Stimulated activated CD4-positive, alpha-beta T cell treated with anti-CD3 and anti-CD28 coated beads, Interleukin-2, amount 100 ng/mL, for 24 hours (primary cell): ENCODE measurements at places on chromosomes 11 and 22.

GRCh38 chr22:45429424-45429823, 15.9 kb downstream of the RIBC2 start:
- DNase-seq = no peak

DNA sequence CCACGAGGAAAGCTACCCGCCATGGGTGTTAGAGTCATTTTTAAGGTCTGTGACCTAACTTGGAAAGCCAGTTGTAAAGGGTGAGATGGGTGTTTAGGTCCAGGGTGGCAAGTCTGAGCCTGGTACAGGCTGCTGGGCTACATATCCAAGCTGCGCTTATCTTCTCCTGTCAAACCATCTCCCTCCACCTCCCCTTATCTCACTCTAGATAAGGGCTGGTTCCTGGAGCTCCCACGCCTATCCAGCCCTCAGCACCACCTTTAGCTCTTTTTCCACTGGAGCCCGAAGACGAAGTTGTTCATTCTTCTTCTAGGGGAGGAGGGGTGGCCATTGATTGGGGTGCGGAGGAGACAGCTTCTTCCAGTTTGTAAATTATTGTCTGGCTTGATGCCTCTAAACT, 48.5 kb downstream of the MICAL2 start:
- DNase-seq = no peak

DNA sequence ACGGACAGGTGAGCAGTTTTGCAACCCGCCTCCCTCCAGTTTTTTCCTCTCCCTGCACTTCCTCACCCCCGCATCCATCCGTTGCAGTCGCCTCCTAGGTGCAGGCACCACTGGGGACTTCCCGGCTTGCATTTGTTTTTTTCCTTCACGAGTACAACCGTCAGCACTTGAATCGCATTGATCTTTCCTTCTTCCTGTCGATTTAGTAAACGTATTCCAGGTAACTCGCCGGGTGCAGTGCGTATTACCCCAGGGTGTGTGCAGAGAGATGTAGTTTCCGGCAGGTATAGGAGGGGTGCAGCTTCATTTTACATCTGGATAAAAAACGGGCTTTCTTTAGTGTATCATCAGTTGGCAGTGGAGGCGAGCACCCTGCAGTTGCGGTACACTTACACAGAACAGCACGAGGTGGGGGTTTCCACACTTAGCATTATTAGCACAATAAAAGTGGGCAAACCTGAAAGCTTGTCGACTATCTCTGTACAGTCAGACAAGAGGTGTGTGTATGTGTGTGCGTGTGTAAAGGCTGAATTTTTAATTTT, at the start of gene SORL1-AS1:
Gene SORL1-AS1 (minus strand): TSS at position 359 of the 542 bp plus-strand sequence.
- DNase-seq = peak; percentile 70

- DNase-seq = no peak
Measured at GRCh38 chr11:83192606-83193245, 786 bp upstream of the ANKRD42 start.

DNA sequence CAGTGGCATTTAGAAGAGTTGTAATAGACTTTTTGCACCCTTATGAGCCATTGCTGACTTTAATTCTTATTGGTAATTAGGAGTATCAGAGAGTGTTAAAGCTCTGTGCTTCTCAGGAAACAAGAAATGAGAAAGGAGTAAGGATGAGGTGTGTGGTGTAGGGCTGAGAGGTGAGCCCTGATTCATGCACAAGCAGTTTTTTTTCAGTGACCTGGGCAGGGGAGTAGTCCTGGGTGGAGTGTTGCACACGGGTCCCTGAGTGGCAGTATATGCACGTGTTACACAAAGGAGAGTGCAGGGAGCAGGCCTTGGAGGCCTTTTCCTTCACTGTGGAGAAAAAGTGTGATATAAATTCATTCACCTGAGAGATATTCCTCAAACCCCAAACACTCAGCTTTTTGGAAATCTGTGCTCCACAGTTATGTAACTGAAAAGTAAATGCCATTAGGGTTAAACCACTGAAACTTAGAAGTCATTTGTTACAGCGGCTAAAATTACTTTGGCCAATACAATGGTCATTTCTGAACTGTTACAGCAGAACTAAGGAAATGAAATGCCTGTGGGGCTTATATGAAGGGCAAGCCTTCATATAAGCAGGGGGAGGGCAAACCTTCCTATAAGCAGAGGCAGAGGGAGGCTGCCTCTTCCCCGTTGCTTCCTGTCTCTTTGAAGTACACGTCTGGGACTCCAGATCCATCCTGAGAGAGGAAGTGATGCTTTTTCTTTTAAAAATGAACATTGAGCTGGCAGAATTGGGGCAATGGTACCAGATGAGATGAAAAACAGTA, 62.6 kb upstream of the OLFML1 start:
- DNase-seq = no peak

DNA sequence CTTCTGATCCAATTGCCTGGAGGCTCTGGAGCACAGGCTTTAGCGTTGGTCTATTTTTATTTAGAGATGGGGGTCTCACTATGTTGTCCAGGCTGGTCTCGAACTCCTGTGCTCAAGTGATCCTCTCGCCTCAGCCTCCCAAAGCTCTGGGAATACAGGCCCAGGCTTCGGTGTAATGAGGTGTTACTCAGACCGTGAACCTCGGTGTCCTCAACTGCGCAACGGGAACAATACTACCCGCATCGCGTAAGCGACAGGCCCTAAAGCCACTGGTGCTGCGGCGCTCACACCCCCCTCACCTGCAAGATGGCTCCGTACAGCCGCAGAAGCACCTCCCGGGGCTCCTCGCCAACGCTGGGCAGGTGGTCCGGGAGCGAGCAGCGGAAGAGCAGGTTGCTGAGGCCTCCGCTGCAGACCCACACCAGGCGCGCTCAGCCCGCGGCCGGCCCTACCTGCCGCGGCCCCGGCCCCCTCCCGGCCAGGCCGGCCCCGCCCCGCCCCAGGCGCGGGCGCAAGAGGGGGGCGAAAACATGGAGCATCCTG, 628 bp downstream of the CHKB start:
- no peak for DNase-seq

GRCh38 chr11:118275176-118275575, 11.1 kb upstream of the MPZL2 start:
- DNase-seq = no peak

GRCh38 chr11:11965656-11966353, 42.6 kb downstream of the DKK3 start:
- DNase-seq = no peak

GRCh38 chr11:120168960-120169681, 31.2 kb upstream of the TRIM29 start:
- peak; percentile 68 for DNase-seq

DNA sequence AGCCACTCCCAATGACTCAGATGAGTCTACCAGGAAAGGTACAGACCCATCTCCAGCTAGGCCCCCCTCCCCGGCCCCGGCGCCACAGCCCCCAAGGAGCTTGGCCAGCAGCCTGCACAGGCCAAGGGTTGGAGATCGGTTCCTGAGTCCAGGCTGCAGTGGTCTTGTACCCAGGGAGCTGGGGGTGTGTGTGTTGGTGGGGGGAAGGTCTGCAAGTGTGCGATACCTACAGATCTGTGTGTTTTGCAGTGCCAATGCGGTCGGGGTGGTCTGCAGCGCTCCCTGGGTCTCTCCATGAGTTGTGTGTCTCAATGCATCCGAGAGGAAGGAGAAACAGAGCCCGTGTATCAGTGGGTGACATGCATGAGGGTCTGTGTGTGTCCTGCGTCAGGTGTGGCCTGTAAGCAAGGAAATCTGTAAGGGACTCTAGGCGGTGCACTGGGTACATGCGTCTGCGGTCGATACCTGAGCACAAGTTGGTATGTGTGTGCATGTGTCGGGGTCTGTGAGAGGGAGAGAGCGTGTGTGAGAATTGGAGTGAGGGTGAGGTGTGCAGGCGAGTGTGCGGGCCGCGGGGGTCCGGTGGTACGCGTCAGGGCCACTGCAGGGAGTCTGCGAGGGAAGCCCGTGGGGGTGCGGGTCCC, 645 bp downstream of the CDC42BPG start:
- no peak for DNase-seq

- DNase-seq = no peak
Measured at GRCh38 chr11:132937016-132937415, 595.3 kb downstream of the OPCML start.

- DNase-seq = no peak
Measured at GRCh38 chr22:50436841-50437341, 37.9 kb downstream of the SBF1 start.

GRCh38 chr11:61733120-61733978, 19.1 kb upstream of the MYRF start:
- DNase-seq = peak; percentile 85

GRCh38 chr11:129947474-129947873, 52.1 kb upstream of the NFRKB start:
- no peak for DNase-seq

DNA sequence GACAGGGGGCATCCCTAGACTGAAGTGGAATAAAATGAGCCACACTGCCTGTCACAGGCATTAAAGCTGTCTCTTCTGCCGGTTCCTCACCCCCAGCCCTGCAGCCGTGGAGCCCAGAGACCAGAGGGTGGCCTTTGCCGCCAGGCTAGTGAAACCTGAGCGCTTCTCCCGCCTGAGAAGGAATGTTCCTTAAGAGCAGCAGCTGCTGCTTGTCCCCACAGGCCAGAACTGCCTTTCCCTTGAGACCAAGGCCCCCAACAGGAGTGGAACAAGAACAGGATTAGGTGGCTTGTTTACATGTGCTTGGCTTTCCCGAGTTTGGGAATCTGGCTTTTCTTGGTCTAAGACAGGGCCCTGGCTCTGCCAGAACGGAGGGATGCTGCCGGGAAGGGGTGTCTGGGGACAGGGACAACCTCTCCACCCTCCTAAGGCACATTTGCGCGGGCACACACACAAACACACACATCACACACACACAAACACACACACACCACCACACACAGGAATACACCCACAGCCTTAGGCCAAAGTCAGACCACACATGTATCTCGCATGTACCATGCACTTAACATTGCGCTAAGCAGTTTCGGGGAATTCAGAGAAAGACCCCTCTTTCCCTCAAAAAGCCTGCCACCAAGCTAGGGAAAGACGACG, 91.8 kb downstream of the FEZ1 start:
- DNase-seq = no peak

GRCh38 chr11:123230346-123230745, 35.3 kb upstream of the CLMP start:
- DNase-seq = no peak

- DNase-seq = no peak
Measured at GRCh38 chr11:102883141-102883540, 8.4 kb upstream of the MMP12 start.

DNA sequence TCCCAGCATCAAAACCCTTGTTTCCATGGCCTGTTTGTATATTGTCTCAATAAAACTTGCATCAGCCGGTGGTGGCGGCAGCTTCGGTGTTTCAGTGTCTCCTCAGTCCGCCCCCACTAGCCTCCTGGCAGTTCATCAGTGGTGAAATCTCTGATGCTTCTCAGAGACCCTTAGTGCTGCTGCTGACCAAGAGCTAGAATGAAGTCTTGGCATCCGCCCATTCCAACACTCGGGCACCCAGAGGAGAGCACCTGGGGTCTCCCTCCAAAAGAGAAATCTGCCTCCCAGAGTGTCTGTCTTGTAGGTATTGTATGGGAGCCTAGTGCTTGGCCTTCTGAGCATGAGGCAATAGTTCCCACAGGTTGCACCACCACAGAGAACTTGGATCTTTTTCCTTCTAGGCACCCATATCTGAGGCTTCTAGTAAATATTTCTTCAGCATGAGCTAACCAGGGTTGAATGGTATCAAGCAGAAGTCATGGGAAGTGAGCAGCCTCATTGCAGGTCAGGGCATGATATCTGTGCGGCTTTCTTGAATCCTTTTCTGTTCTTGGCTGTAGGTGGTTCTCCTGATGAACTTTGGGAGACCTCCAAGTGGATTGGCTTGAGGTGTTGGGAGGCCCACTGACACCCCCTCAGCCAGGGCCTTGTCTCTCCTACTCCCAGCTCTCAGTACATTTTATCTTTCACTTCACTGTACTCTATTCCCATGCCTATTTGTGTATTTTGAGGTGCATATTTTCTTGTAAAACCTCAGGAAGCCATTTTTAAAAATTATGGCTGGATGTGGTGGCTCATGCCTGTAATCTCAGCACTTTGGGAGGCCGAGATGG, 13.2 kb upstream of the AIFM3 start:
- DNase-seq = no peak

DNA sequence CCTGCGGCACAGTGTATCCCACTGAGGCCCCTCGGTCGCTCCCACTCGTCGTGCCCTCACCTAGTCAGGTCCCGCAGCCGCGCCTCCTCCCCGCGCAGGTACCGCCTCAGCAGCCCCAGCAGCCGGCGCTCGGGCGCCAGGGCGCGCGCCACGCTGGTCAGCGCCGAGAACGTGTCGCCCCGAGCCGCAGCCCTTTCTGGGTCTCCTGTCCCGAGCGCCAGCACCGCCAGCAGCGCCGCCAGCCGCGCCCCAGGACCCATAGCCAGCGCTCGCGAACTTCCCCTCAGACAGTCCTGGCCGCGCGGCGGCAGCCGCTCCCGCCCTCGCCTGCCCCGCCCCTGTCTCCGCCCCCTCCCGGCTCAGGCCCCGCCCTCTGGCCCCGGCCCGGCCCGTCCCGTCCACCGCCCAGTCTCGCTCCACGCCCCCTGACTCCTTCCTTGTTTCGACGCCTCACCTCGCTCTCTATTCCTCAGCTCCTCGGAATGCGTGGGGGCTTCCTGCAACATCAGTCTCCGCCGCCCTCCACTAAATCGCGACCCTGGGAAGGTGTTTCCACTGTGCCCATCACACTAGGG, at the start of gene P4HA3:
Gene P4HA3 (minus strand): TSS at position 289 of the 575 bp plus-strand sequence. CDS start 29 bp downstream, at position 260.
- DNase-seq = peak; percentile 76

DNA sequence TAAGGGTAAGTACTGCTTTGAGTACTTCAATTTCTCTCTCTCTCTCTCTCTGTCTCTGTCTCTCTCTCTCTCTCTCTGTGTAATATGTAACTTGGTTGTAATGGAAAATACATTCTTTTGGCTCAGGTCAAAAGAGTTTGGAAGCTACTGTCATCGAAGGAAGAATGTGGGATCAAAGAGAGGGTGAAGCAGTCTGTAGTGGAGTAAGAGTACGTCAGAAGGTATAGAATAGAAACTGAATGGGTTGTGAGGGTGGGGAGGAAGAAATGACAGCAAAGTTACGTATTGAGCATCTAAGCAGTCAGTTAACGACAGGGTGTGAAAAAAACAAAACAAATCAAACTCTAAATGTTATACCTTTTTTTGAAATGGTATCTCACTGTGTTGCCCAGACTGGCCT, 10.0 kb downstream of the NCAM1 start:
- DNase-seq = no peak

GRCh38 chr22:23094695-23095681, 24.7 kb downstream of the GNAZ start:
- no peak for DNase-seq

DNA sequence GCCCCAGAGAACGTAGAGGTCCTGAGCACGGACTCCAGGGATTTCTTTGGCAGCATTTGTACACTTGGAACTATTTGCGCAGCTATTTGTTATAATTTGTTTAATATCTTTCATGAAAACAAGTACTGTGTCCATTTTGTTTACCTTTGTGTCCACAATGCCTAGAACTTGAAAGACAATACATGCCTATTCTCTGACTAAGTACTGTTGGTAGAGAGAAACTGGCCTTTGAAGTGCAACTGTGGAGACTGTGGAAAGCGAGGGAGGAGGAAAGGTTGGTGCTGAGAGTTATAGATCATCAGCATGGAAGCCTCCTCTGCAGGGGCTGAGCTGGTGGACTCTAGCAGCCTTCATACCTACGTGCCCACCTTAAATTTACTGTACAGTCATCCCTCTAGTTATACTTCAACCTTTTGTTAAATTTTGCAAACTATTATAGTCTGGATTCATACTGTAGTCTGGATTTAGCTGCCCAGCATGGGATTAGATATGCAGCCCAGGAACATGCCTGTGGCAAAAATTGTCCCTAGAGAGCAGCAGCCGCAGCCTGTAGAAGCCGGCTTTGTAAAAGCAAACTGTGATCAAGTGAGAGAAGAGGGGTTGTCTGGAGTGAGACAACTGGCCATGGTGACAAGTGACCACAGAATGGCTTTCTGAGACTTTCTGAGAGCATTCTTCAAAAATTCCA, 24.2 kb upstream of the YAP1 start:
- DNase-seq = no peak
